Osteoblast (primary cell): ENCODE measurements at places on chromosomes 16 and 17. TPM values are rescaled to one million over a fixed set of nuclear protein-coding genes. Genes with fewer than 3 reads are reported as not detected.

- H3K4me1 ChIP-seq, result no peaks in the 10 kb centered on the region
- H3K4me3 ChIP-seq, result no peak overlapping the region
- no peaks in the 10 kb centered on the region for H3K27me3 ChIP-seq
- no peak overlapping the region for H3K27ac ChIP-seq
- peak; percentile 77 for DNase-seq
These were observed 229.9 kb upstream of the CIBAR2 start for GRCh38 chr16:85341972-85342695.

- no peaks in the 10 kb centered on the region for H3K36me3 ChIP-seq
- H3K4me3 ChIP-seq, result no peak overlapping the region
- no peaks in the 10 kb centered on the region for H3K27me3 ChIP-seq
- no peak overlapping the region for H3K27ac ChIP-seq
- no peak for DNase-seq
These were observed 19.2 kb upstream of the USP22 start for GRCh38 chr17:21061971-21062526.

- no peak for DNase-seq
These were observed 18.8 kb upstream of the LASP1NB start for GRCh38 chr17:38906460-38907228.

GRCh38 chr16:56783344-56783743 lies 53.4 kb downstream of the NUP93 start:
- no peak for DNase-seq
- no peaks in the 10 kb centered on the region for H3K4me1 ChIP-seq
- H3K36me3 ChIP-seq, result no peaks in the 10 kb centered on the region
- H3K27me3 ChIP-seq, result no peaks in the 10 kb centered on the region
- no peak overlapping the region for H3K27ac ChIP-seq
- H3K4me3 ChIP-seq, result no peak overlapping the region

GRCh38 chr17:77354670-77355455 lies 214.1 kb downstream of the SEC14L1 start:
- H3K36me3 ChIP-seq, result no peaks in the 10 kb centered on the region
- peaks cover 36% of the 10 kb centered on the region for H3K4me1 ChIP-seq
- H3K27ac ChIP-seq, result peak overlapping the region; percentile 93
- H3K27me3 ChIP-seq, result no peaks in the 10 kb centered on the region
- peak; percentile 97 for DNase-seq
- H3K4me3 ChIP-seq, result no peak overlapping the region

GRCh38 chr16:72474501-72475123 lies 302.7 kb upstream of the PMFBP1 start:
- peaks cover 18% of the 10 kb centered on the region for H3K4me1 ChIP-seq
- DNase-seq, result no peak
- no peak overlapping the region for H3K4me3 ChIP-seq
- H3K27ac ChIP-seq, result peak overlapping the region; percentile 66
- no peaks in the 10 kb centered on the region for H3K27me3 ChIP-seq

DNA sequence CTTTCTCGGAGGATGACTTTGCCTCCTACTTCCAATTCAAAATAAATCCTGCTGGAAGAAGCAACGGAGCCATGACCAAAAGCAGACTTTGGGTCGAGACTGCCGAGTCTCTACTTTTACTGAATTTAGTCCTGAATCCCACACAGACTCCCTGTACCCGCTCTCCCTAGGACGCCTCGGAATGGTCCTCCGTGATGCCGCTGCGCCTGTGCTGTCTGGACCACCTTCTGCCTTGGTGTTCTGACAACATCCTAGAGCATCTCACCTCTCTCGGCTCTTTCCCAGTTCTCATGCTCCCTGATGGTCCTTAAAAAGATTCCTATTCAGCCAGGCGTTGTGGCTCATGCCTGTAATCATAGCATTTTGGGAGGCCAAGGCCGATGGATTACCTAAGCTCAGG lies 181.1 kb upstream of the HSBP1 start:
- no peaks in the 10 kb centered on the region for H3K36me3 ChIP-seq
- H3K27me3 ChIP-seq, result no peaks in the 10 kb centered on the region
- no peak overlapping the region for H3K4me3 ChIP-seq
- H3K4me1 ChIP-seq, result no peaks in the 10 kb centered on the region

- no peaks in the 10 kb centered on the region for H3K27me3 ChIP-seq
- H3K36me3 ChIP-seq, result no peaks in the 10 kb centered on the region
- no peak overlapping the region for H3K27ac ChIP-seq
These were observed 37.2 kb downstream of the ACSM1 start for GRCh38 chr16:20660325-20660724.

DNA sequence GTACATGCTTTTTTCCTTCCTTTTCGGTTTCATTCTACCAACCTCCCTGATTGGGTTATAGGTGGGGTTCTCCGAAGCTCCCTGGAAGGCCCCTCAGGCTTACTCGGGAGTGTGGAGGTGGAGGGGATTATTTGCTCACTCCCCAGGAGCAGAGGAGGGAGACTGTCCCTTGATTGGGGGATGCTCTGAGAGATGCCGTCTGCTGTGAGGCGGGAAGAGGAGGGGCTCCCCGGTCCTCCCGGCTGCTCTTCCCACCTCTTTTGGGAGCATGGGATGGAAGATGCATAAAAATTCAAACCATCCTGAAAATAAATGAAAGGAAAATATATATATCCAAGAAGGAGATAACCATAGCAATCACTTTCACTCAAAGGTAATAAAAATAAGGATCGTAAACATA lies 16.1 kb upstream of the RPTOR start:
- H3K27ac ChIP-seq, result no peak overlapping the region
- no peak for DNase-seq
- H3K27me3 ChIP-seq, result no peaks in the 10 kb centered on the region
- no peaks in the 10 kb centered on the region for H3K36me3 ChIP-seq

GRCh38 chr17:13562271-13562800 lies 39.4 kb downstream of the HS3ST3A1 start:
- no peaks in the 10 kb centered on the region for H3K36me3 ChIP-seq
- H3K27me3 ChIP-seq, result no peaks in the 10 kb centered on the region
- DNase-seq, result no peak

- peaks cover 27% of the 10 kb centered on the region for H3K27me3 ChIP-seq
- peaks cover 5% of the 10 kb centered on the region for H3K4me1 ChIP-seq
- H3K27ac ChIP-seq, result no peak overlapping the region
- H3K36me3 ChIP-seq, result no peaks in the 10 kb centered on the region
These were observed 52.5 kb downstream of the TBX4 start for GRCh38 chr17:61504697-61505096.

DNA sequence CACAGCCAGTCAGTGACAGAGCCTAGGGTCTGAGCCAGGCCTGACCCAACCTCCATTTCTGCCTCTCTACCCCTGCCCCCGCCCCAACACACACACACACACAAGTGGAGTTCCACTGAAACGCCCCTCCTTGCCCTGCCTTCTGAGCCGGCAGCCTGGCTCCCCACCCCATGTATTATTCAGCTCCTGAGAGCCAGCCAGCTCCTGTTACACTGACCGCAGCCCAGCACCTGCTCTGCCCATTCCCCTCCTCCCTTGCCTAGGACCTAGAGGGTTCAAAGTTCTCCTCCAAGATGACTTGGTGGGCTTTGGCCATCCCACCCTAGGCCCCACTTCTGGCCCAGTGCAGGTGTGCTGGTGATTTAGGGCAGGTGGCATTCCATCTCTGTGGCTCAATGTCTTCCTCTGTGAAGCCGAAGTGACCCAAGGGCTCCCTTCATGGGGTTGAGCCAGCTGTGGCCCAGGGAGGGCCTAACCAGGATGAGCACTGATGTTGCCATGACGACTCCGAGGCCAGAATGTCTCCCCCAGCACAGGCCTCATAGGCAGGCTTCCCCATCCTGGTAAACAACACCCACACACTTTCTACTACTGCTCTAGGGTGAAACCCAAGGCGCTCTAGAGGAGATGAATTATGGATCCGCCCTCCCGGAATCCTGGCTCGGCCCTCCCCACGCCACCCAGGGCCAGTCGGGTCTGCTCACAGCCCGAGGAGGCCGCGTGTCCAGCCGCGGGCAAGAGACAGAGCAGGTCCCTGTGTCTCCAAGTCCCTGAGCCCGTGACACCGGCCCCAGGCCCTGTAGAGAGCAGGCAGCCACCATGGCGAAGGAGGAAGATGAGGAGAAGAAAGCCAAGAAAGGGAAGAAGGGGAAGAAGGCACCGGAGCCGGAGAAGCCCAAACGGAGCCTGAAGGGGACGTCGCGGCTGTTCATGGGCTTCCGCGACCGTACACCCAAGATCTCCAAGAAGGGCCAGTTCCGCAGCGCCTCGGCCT lies 9.7 kb downstream of the MYO15A start:
- no peak for DNase-seq
- H3K27me3 ChIP-seq, result no peaks in the 10 kb centered on the region
- no peak overlapping the region for H3K4me3 ChIP-seq
- no peaks in the 10 kb centered on the region for H3K4me1 ChIP-seq
- no peak overlapping the region for H3K27ac ChIP-seq

DNA sequence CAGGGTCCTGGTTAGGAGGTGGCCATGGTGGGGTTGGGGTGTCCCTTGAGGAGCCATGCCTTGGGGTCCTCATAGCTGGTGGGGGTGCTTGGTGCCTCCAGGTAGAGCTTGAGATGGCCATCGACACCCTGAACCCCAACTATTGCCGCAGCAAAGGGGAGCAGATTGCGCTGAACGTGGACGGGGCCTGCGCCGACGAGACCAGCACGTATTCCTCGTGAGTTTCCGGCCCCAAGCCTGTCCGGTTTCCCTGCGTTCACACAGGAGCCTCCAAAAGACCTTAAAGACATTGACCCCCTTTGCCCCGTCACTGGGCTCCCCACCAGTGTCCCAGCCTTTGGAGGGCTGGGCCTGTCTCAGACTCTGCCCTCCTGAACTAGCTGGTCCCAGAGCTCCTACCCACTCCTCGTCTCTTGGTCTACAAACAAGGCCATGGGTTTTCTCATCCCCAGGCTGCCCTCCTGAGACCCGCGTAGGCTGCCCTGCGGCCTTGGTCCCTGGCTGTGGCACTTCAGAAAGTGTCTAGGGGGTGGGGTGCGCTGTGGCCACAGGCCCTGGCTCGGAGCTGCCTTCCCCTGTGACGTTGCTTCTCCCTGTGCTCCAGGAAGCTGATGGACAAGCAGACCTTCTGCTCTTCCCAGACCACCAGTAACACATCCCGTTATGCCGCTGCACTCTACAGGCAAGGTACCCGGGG lies 11.8 kb downstream of the POLR3E start:
- peaks cover 32% of the 10 kb centered on the region for H3K36me3 ChIP-seq
- H3K4me1 ChIP-seq, result no peaks in the 10 kb centered on the region
- H3K27ac ChIP-seq, result no peak overlapping the region

- H3K27ac ChIP-seq, result no peak overlapping the region
- H3K36me3 ChIP-seq, result peaks cover 20% of the 10 kb centered on the region
- H3K27me3 ChIP-seq, result no peaks in the 10 kb centered on the region
- DNase-seq, result peak; percentile 47
These were observed 32.7 kb downstream of the B9D1 start for GRCh38 chr17:19329839-19330238.

DNA sequence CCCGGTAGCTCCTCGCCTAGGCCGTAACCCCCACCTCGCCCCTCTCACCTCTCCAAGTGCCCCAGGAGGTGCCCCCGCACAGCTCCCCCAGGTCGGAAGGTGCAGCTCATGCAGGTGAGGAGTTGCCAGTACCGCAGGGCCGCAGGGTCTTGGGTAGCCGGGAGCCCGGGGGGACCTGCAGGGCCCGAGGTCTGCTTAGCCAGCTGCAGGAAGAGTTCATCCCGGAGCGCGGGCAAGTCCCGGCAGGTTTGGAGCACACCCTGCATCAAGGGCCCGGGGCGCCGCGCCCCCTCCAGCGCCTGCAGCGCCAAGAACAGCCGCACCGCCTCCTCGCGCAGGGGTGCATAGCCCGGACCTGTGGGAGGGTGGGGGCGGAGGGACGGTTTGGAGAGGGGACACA lies 4.8 kb downstream of the PLEKHH3 start:
- no peak overlapping the region for H3K27ac ChIP-seq
- peak; percentile 83 for DNase-seq
- no peak overlapping the region for H3K4me3 ChIP-seq

GRCh38 chr17:2962236-2962635 lies 101.2 kb downstream of the OR1D5 start:
- no peak for DNase-seq
- no peak overlapping the region for H3K27ac ChIP-seq
- no peak overlapping the region for H3K4me3 ChIP-seq
- no peaks in the 10 kb centered on the region for H3K27me3 ChIP-seq
- H3K36me3 ChIP-seq, result no peaks in the 10 kb centered on the region
- H3K4me1 ChIP-seq, result peaks cover 26% of the 10 kb centered on the region

DNA sequence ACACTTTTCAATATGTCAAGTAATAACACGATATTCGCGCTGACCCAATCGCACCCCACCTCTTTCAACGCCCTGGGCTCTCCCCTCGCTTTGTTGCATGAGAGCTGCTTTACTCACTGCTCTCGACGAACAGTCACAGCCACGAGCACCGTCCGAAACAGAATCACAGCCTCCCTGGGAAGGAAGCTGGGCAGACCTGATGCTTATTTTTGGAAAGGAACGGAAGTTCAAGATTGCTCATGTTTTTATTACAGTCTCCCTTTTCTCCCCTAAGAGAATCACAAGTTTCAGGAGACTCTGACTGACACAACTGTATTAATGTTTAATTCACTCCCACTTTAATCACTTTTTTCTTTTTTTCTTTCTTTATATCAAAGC lies 67.8 kb downstream of the ANKRD11 start:
- H3K27ac ChIP-seq, result peak overlapping the region; percentile 98
- peak; percentile 95 for DNase-seq
- H3K36me3 ChIP-seq, result peaks cover 19% of the 10 kb centered on the region
- H3K4me3 ChIP-seq, result peak overlapping the region; percentile 30
- peaks cover 37% of the 10 kb centered on the region for H3K4me1 ChIP-seq

DNA sequence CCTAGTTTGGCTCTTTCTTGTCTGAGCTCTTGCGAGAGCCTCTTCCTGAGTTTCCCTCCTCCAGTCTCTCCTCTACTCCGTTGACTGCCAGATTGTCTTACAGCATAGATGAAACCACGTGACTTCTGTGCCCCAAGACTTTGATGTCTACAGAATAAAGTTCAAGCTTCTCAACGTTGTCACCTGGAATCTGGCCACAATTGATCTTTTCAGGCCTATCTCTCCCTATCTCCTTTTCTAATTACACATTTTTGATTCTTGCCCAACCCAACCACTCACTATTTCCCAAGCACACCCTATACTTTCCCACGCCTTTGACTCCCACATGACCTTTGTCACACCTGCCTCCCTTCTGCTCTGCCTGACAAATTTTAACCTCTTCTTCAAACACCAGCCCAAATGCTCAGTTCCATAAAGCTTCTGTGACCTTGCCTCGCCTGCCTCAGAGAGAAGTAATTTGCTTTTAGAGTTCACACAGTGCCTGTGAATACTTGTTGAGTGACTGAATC lies 52.4 kb upstream of the PMFBP1 start:
- DNase-seq, result no peak
- no peaks in the 10 kb centered on the region for H3K4me1 ChIP-seq
- H3K36me3 ChIP-seq, result no peaks in the 10 kb centered on the region
- no peak overlapping the region for H3K4me3 ChIP-seq

- no peak overlapping the region for H3K27ac ChIP-seq
- H3K27me3 ChIP-seq, result peaks cover 12% of the 10 kb centered on the region
- H3K4me1 ChIP-seq, result no peaks in the 10 kb centered on the region
- no peak for DNase-seq
These were observed 11.6 kb downstream of the ZSCAN10 start for GRCh38 chr16:3087243-3088235.

- H3K27me3 ChIP-seq, result no peaks in the 10 kb centered on the region
- peak overlapping the region; percentile 83 for H3K27ac ChIP-seq
- H3K4me1 ChIP-seq, result peaks cover 25% of the 10 kb centered on the region
- no peak for DNase-seq
These were observed 45.7 kb upstream of the KPNB1 start for GRCh38 chr17:47603830-47604597.

KCNG4 gene
- total RNA-seq, result not detected in 2 replicates

TSEN54 gene
- total RNA-seq, result 9.7 and 10.9 TPM in 2 replicates

SLC2A4 gene
- total RNA-seq, result under 0.01 and 0.29 TPM in 2 replicates

TBC1D3D gene
- not detected in 2 replicates for total RNA-seq

OR3A3 gene
- not detected in 2 replicates for total RNA-seq

SAMD14 gene
- total RNA-seq, result 2.5 and 2.7 TPM in 2 replicates

RPRML gene
- total RNA-seq, result not detected in 2 replicates

MYO18A gene
- 28.6 and 39.8 TPM in 2 replicates for total RNA-seq

DPEP3 gene
- not detected in 2 replicates for total RNA-seq

ZNF629 gene
- total RNA-seq, result 15.3 and 16.3 TPM in 2 replicates

ZSCAN32 gene
- 13.6 and 14.8 TPM in 2 replicates for total RNA-seq

HS3ST6 gene
- total RNA-seq, result not detected in 2 replicates

CIAPIN1 gene
- 39.8 and 45.1 TPM in 2 replicates for total RNA-seq
